ENCODE measurements at places on chromosomes 1 and 21.
A peak's percentile ranks its signal among the peaks of the same experiment; 100 is the strongest.

GRCh38 chr1:88454781-88455180 lies 229.3 kb upstream of the PKN2 start:
- no peak for DNase-seq

DNA sequence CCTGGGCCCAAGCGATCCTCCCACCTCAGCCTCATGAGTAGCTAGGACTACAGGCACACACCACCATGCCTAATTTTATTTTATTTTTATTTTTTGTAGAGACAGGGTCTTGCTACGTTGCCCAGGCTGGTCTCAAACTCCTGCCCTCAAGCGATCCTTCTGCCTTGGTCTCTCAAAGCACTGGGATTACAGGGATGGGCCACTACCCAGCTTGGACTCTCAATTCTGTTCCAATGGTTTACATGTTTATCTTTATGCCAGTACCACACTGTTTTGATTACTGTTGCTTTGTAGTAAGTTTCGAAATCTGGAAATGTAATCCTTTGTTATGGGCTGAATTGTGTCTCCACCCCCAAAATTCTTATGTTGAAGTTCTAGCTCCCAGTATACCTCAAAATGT lies 88.4 kb upstream of the TARDBP start:
- DNase-seq = no peak

DNA sequence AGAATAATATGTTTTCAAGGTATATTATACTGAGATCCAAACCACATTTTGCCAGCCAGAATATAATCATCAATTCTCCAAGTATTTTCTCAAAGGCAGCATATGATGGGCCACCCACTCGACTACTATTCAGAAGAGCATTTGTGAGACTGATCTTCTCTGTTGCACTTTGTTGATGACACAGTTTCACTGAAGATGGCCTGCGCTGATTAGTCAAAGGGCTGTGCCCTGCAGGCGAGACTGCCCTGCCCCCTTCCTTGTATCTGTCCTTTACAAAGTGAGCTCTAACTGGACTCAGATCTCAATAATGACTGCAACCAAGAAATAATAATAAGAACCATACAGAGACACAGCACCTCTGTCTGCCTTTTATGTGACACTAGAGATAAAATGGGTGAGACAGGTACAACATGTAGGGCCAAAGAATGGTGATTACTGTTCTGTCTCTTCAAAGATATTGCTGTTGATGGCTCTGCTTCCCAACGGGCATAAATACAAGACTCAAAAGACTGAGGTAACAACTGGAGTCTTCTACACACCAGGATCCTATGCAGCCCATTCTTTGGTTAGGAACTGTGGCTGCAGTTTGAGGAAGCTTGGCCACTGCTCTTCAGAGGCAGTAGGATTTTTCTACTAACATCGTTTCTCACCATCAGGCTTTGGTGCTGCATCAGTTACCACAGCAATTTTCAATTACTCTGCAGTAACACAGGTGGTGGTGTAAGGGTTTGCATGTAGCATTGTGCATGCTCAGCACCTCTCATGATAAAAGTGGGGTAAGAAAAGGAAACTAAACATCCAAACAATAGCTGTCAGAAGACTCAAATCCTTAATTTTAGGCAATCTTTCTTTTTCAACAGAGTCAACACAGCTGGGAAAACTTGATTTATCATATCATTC lies 481.1 kb downstream of the PTBP2 start:
- DNase-seq = no peak

DNA sequence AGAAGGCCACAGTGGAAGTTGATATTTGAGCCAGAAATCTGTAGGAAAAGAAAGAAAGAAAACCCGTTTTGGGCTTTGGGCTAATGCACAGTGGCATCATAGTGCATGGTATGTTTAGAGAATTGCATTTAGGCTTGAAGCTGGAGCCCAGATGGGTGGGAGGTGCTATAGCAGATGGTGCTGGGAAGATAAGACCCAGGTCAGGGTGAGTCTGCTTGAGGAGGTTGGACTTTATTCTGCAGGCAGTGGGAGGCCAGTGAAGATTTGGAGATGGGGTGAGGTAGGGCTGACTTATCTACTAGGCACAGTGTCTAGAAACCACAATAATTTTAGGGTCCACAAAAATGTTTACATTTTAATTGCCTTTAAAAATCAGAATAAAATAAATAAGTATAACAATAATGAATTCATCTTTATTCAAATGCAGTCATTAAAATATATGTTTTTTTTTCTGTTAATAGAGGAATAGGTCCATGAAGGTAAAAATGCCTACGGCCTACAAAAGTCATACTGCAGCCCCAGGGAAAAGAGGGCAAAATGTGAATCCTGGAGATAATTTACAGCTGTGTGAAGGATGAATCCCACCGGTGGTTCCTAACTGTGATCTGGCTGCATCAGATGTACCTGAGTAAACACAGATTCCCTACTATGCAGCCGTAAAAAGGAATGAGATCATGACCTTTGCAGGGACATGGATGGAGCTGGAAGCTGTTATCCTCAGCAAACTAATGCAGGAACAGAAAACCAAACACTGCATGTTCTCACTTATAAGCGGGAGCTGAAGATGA lies 8.7 kb downstream of the DNAJC6 start:
- DNase-seq = peak; percentile 92

DNA sequence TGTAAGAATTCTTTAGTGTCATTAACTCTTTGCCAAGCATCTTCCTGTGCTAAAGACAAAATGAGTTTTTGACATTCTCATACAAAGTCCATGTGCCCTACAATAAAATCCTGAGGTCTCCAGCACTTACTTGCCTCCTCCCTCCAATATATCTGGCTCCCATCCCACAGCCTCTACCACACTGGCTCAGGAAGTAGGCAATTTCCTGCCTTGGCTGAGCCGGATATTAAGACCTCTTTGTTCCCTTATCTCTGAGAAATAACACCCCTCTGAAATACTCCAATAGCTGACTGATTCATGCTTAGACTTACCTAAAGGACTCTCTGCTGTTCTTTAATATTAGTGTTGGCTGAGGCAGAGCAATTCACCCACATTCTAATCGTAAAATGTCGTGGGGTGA lies 37.6 kb upstream of the GORAB start:
- DNase-seq = no peak

DNA sequence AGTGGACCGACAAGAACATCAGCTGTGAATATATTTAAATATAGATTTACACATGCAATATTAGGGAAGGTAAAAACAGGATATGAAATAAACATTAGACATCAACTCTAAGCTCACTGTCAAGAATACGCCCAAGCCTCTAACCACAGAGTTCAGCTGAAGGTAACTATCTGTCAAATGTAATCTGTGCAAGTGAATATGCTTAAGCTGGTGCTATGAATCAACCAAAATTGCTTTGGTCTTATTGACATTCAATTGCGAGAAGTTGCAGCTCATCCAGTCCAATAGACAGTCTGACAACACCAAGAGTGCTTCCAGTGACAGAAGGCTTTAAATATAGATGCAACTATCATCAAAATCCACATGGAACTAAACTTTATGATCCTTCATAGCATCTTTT lies 32.3 kb downstream of the USH2A start:
- no peak for DNase-seq

DNA sequence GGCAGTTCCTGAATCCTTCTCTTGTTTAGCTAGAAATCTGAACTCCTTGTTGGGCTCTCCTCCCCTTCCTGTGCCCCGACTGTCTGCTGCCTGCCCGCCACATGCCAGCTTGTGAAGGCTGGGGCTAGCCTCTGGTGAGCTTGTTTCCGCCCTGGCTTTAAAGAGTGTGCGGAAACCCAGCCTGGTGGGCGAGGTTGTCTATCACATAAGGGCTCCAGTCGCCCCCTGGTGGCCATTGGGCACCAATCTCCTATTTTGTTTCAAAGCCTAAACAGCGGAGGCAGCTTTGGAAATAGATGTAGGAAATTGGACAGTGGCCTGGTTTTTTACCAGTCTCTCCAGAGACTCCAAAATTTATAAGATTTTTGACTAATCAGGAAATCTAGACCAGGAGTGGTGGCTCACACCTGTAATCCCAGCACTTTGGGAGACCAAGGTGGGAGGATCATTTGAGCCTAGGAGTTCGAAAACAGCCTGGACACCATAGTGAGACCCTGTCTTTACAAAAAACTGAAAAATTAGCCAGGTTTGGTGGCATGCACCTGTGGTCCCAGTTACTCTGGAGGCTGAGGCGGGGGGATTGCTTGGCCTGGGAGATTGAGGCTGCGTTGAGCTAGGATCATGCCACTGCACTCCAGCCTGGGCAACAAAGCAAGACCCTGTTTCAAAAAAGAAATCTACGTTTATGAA lies 9.8 kb downstream of the ATP8B2 start:
- DNase-seq = peak; percentile 75

DNA sequence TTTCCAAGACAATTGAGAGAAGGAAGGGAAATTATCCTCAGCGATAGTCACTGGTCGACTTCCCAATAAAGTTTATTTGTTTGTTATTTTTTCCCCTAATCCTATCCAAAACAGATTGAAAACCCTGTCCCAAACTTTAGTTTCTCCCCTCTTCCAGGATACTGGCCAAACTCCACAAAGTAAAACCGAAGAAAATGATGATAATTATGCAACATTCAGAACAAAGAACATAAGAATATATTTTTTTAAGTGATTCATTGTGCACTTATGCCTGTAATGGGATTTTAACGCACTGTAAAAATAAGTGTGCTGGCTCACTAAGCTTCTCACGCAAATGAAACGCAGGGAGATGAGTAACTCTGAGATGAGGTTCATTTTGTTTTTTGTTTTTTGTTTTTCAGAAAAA lies 6.0 kb downstream of the GLIS1 start:
- DNase-seq = no peak

- DNase-seq = no peak
Measured at GRCh38 chr1:27113861-27114260, 41.1 kb downstream of the SLC9A1 start.

DNA sequence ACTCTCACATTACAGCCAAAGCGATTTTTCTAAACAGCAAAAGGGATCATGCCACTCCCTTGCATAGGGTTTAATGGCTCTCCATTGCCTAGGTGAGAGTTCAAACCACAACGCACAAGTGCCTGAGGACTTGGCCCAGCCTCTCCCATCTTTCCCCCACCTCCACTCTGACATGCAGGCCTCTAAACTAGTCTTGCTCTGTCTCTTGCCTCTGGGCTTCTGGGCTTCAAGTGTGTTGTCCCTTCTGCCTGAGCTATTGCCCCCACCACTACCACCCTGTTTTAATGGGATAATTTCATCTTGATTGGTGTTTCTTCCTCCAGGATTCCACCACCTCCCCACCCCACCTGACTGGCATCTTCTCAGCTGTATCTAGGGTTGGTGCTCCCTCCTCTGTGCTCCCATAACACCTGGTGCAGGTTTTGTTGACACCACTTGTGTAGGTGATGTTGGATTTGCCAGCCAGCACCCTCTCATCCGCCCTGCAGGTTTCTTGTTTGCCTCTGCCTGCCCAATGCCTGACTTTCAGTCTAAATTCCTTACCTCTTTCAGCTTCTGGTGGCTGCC lies 2.7 kb upstream of the ZBTB21 start:
- no peak for DNase-seq

- no peak for DNase-seq
Measured at GRCh38 chr1:229347528-229347927, 4.7 kb upstream of the CCSAP start.

DNA sequence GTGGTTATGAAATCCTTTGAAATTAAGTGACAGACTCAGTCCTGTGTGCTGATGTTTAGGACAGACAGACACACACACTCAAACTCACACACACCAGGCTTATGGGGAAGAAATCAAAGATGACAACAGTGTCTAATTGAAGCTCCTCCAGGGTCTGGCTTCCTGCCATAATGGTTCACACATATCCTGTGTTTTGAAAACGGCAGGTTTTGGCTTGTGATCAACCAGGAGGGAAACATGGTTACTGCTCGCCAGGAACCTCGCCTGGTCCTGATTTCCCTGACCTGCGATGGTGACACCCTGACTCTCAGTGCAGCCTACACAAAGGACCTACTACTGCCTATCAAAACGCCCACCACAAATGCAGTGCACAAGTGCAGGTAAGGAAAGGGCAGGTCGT lies 4.6 kb downstream of the MTARC1 start:
- DNase-seq = peak; percentile 56

DNA sequence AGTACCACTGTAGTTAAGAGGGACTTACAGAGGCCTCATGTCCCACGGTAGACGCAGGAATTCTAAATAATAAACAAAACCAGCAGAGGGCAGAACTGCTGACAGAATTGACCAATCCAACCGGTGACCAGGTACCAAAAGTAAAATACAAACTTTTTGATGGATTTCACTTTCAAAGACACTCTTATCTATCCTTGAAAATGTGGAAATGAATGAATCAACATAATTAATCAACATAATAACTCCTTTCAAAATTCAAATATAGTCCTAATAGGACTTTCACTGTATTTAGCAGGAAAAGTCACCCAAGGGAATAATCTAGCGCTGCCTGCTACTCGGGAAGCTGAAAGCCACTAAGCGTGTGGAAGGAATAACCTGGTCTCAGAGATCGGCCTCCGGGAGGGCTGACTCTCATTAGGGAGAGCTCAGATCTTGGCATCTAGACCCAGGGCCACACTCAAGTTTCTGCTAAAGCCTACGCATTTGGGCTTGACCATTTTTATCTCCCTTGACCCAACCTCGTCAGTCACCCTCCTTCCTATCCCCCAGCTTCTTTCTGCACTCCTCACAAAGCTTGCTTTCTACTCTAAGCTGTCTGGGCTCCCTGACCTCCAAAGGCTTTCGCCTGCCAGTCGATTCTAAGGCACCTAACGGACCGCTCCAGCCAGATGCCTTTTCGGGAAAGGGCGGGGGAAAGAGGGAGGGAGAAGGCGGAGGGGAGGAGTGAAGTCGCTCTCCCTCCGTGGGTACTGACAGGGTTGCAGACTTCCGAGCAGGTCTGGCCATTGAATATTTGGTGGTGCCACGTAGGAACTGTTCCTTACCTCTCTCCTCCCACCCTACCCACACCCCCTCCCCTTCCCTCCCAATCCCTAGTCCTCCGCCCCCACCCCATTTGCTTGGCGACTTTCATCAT lies 1.6 kb downstream of the COL11A1 start:
- no peak for DNase-seq

DNA sequence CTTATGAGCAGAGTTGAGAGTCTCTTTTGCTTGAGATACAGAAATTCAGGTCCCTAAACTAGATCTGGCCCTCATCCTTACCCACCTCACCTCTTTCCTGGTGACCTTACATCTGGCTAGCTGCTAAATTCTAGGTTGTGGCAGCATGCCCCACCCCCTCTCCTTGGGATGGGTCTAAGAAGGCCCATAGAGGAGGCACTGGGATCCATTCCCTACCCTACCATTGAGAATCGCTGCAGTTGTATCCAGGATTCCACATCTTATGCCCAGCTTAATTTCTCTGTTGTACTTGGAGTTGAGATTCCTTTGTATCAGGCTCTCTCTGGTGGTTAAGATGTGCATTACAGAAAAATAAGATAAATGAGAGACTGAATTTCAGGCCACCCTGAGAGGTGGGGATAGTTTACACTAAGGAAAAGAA lies 9.5 kb upstream of the TMEM39B start:
- DNase-seq = peak; percentile 96

- DNase-seq = no peak
Measured at GRCh38 chr1:178126741-178127185, 32.9 kb downstream of the RASAL2 start.

DNA sequence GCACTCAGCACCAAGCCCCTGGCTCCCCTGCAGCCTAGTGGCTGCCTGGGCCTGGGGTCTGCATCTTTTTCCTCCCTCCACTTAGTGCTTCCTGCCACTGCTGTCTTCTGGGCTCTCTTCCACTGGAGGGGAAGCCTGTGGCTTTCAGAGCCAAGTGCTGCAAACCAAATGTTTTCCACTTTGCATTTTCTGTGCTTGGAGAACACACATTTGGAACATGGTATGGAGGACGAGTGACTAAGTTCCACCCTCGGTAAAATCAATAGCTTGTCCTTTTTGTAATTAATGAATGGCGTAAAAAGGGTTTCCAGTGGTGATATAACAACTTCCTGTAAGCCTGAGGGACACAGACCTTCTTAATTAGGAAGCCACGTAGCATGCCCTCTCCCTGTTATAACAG lies 10.1 kb upstream of the GPR153 start:
- DNase-seq = no peak

Data from NCI-H2171 treated with DMSO at 0.1 percent for 48 hours (cell line).